ENCODE measurements at places on chromosomes 12 and 14.

DNA sequence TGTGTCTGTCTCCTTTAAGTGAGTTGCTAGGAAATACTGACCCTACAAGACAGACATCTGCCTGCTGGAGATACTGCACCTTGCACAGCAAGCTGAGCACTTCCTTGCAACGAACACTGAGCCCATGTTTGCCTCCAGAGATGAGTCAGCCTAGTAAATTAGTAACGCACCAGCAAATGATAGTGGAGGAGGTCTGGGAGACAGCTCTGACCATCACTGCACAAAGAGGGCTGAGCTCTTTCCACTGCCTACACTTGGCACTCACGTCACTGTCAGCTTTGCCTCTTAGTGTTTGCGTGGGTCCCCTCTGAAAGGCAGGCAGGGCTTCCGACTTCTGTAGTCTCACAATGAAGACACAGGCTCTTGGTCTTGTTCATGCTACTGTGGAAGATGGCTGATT is 109.0 kb downstream of the APAF1 start:
- peak; percentile 72 for DNase-seq

GRCh38 chr14:44780989-44781388 is 180.8 kb downstream of the KLHL28 start:
- no peak for DNase-seq

DNA sequence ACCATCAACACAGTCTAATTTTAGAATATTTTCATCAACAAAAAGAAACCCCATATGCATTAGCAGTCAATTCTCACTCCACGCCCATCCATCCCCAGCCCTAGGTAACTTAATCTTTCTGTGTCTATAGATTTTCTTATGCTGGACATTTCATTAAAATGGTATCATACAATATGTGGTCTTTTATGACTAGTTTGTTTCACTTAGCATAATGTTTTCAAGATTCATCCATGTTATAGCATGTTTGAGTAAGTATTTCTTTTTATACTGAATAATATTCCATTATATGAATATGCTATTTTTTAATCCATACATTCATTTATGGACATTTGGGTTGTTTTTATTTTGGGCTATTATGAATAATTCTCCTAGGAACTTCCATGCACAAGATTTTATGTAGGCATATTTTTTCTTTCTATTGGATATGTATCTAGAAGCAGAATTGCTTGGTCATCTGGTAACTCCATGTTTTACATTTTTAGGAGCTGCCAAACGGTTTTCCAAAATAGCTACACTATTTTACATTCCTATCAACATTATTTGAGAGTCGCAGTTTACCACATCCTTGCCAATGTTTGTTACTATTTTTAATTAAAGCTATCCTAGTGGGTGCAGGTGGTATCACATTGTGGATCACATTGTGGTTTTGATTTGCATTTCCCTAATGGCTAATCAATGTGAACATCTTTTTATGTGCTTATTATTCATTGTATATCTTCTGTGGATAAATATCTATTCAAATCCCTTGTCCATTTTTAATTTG is 49.0 kb downstream of the RERG start:
- no peak for DNase-seq

GRCh38 chr14:91753501-91754128 is 21.7 kb upstream of the CATSPERB start:
- DNase-seq, result no peak

GRCh38 chr12:51190820-51191219 is 17.9 kb upstream of the TFCP2 start:
- DNase-seq, result no peak
